Activated T-cell treated with anti-CD3 and anti-CD28 coated beads, Interleukin-2, amount 50 U/mL, for 72 hours (primary cell): ENCODE measurements at places on chromosomes 1 and 21. TPM values are rescaled to one million over a fixed set of nuclear protein-coding genes. Genes with fewer than 3 reads are reported as not detected.

- DNase-seq, result no peak
These were observed 92.2 kb upstream of the ZBTB40 start for GRCh38 chr1:22359427-22359826.

- DNase-seq, result no peak
These were observed 131.2 kb upstream of the FAM78B start for GRCh38 chr1:166297993-166298392.

GRCh38 chr1:1173793-1174415 lies at the start of gene TTLL10:
TSS of gene TTLL10 (plus strand) at chr1:1173880. CDS start at chr1:1179216, 5,336 bp downstream.
- DNase-seq, result peak; percentile 38

GRCh38 chr1:107653765-107654164 lies 311.2 kb downstream of the VAV3 start:
- DNase-seq, result no peak

- no peak for DNase-seq
These were observed 54.4 kb upstream of the TRABD2B start for GRCh38 chr1:48051466-48052126.

- no peak for DNase-seq
These were observed 492.0 kb upstream of the VAMP3 start for GRCh38 chr1:7278827-7279765.

GRCh38 chr1:207911856-207912760 lies 1.2 kb upstream of the CD34 start:
- DNase-seq, result no peak

DNA sequence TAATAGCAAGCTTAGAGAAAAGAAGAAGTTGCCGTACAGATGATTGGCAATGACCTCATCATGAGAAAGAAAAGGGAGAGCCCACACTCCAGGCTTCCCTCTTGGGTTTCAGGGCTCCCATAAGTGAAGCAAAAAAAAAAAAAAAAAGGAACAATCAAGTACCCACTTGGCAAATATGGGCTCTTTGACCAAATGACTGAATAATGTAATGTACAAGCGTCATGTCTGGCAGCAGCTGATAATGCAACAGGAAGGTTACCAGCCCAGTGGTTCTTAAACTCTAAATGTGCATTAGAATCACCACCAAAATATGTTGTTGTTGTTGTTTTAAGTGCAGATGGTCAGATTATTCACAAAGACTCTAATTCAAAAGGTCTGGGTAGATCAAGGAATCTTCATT lies 13.5 kb downstream of the TNFSF4 start:
- DNase-seq, result no peak

Gene RHD
- total RNA-seq, result not detected
